ENCODE measurements at places on chromosomes 13 and 19. TPM values are rescaled to one million over a fixed set of nuclear protein-coding genes. Genes with fewer than 3 reads are reported as not detected.

ZNF784 gene
- total RNA-seq: 8.7 TPM

OR7D2 gene
- total RNA-seq: not detected

ICAM4 gene
- 0.29 TPM for total RNA-seq

CASP14 gene
- total RNA-seq: not detected

KBTBD6 gene
- total RNA-seq: 9.0 TPM

- DNase-seq: peak; percentile 63
- peaks cover 62% of the 10 kb centered on the region for H3K36me3 ChIP-seq
- H3K4me3 ChIP-seq: no peak overlapping the region
- H3K4me1 ChIP-seq: no peaks in the 10 kb centered on the region
- H3K27me3 ChIP-seq: no peaks in the 10 kb centered on the region
Observed at GRCh38 chr19:34375598-34375997, 10.6 kb downstream of the GPI start.

GRCh38 chr13:110368408-110368807, 61.3 kb downstream of the COL4A2 start:
- H3K36me3 ChIP-seq: peaks cover 15% of the 10 kb centered on the region
- peaks cover 6% of the 10 kb centered on the region for H3K4me1 ChIP-seq
- no peak for DNase-seq

- H3K27ac ChIP-seq: no peak overlapping the region
- DNase-seq: no peak
- no peak overlapping the region for H3K4me3 ChIP-seq
- no peaks in the 10 kb centered on the region for H3K4me1 ChIP-seq
Observed at GRCh38 chr19:12465211-12465610, 19.4 kb downstream of the ZNF709 start.

- no peak overlapping the region for H3K4me3 ChIP-seq
- H3K36me3 ChIP-seq: no peaks in the 10 kb centered on the region
- no peak for DNase-seq
- H3K27ac ChIP-seq: no peak overlapping the region
- no peaks in the 10 kb centered on the region for H3K27me3 ChIP-seq
- H3K4me1 ChIP-seq: peaks cover 9% of the 10 kb centered on the region
Observed at GRCh38 chr19:45569619-45570421, 14.8 kb downstream of the OPA3 start.

- H3K36me3 ChIP-seq: no peaks in the 10 kb centered on the region
- no peak overlapping the region for H3K4me3 ChIP-seq
- no peaks in the 10 kb centered on the region for H3K27me3 ChIP-seq
- no peak overlapping the region for H3K27ac ChIP-seq
- no peak for DNase-seq
Observed at GRCh38 chr13:50561739-50562138, 281.8 kb downstream of the DLEU7 start.

DNA sequence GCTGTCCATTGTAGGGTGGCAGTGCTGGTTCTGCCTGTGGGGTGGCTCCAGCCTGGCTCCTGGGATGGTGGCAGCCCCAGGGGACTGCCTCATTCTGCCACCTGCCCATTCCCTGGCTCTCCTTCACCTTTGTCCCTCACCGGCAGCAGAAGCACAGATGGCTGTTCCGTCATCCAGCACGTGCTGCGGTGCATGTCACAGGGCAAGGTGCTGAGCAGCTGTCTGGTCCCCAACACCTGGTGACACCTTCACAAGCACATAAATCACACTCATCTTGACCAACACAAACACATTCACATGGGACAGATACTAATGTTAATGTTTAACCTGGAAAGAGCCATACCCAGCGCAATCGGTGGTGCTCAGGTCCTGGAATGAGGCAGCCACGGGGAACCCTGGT, 126.8 kb downstream of the UQCRFS1 start:
- no peaks in the 10 kb centered on the region for H3K27me3 ChIP-seq
- H3K4me1 ChIP-seq: no peaks in the 10 kb centered on the region
- no peak overlapping the region for H3K27ac ChIP-seq

- no peak overlapping the region for H3K27ac ChIP-seq
- peaks cover 20% of the 10 kb centered on the region for H3K27me3 ChIP-seq
- no peaks in the 10 kb centered on the region for H3K36me3 ChIP-seq
- peaks cover 3% of the 10 kb centered on the region for H3K4me1 ChIP-seq
- H3K4me3 ChIP-seq: peak overlapping the region; percentile 65
Observed at GRCh38 chr13:27006519-27007161, 165.0 kb downstream of the USP12 start.

DNA sequence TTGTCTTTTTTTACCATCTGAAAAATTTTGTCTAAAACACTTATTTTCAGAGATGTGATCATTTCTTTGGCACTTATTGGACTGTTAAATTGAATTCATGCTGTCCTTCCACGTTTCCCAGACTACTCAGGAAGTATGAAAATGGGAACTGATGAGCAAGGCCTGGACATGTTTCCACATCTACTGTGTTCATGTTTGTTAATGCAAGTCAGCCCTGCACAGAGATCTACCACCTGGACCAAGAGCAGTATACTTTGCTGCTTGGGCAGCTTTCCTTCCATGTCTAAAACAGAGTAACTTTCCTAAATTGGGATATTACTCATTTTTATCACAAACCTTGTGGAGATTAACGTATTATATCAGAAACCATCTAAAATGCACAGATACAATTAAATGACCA, 687.4 kb downstream of the DIAPH3 start:
- DNase-seq: no peak
- no peaks in the 10 kb centered on the region for H3K27me3 ChIP-seq
- H3K4me3 ChIP-seq: no peak overlapping the region
- no peak overlapping the region for H3K27ac ChIP-seq

DNA sequence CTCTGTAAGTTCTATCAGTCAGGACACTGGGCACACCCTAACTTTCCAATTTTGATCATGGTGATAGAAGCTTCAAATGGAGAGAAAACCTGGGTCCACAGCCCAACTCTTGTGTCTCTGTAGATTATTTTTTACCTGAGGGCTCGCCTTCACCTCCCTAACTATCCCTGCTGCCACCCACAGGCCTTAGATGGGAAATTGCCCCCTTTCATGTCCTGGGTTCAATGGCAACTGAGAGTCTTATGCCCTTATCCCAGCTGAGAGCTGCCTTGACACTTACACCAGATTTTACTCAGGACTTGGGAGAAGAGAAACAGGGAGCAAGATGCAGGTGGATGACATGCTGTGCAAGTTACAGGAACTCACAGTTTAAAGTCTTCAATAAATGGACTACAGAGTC, 81.7 kb downstream of the RAP2A start:
- H3K36me3 ChIP-seq: no peaks in the 10 kb centered on the region
- no peaks in the 10 kb centered on the region for H3K4me1 ChIP-seq
- no peaks in the 10 kb centered on the region for H3K27me3 ChIP-seq
- no peak overlapping the region for H3K4me3 ChIP-seq
